ENCODE measurements at places on chromosomes 7 and 10.
A peak's percentile ranks its signal among the peaks of the same experiment; 100 is the strongest.

- no peak for DNase-seq
Observed at GRCh38 chr7:13826752-13827151, 162.7 kb downstream of the ETV1 start.

DNA sequence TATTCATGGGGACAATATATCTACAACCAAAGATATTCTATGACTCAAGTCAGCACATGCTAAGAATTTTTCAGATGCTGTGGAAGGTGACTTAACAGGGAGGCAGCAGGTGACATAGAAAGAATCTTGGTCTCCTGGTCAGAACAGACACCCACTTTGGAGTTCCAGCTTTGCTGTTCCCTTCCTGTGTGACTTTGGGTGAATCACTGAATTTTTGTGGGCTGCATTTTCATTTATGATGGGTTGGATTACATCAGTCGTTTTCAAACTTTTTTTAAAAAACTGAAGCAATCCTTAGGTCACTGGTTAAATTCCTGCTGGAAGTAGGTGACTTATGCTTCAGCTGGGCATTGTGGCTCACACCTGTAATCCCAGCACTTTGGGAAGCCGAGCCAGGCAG is 24.9 kb downstream of the RGR start:
- DNase-seq = no peak

DNA sequence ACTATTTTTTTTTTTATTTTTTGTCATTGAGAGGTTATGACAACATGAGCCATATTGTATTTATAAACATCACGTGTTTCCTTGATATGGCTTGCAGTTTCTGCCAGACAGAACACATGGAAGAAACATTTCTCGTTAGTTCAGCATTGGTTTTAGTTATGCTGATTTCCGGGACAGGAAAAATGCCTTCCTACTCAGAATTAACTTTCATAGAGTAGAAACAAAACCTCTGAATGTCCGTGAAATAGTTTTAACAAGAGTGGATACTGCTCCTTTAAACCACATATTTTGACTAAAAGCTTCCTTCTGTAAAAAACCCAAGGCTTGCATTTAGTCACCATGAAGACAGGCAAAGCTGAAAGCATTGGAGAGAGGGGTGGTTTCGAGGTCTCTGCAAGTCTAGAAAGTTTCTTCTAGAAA is 240.4 kb downstream of the KIAA1217 start:
- DNase-seq = no peak

DNA sequence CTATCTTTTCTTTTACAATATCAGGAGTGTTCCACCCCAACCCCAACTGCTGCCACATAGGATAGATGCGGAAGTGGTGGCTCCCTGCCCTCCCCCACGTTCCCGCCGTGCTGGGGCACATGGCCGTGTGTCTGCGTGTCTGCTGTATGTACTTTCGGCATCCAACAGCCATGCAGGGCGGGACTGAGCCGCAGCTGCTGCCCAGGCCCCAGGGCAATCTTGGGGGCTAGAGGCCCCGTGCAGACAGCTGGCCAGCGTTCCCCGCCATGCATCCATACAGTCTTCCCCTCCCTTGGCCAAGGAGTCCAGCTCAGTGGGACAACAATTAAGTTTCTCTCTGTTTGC is 162.7 kb downstream of the DGKB start:
- DNase-seq = no peak

DNA sequence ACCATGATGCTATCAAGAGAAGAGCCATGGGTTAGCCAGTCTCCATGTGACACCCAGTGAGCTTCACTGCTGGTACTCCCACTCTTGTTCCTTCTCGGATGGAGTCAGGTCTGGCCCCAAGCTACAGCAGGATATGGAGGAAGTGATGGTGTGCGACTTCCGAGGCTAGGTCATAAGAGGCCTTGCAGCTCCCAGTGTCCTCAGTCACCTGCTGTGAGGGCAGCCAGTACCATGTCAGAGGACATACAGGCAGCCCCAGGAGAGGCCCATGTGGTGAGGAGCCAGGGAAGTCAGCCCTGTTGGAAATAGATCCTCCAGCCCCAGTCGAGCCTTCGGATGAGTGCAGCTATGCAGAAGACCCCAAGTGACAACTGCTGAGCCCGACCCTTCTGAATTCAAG is 237.0 kb downstream of the EBF3 start:
- no peak for DNase-seq

DNA sequence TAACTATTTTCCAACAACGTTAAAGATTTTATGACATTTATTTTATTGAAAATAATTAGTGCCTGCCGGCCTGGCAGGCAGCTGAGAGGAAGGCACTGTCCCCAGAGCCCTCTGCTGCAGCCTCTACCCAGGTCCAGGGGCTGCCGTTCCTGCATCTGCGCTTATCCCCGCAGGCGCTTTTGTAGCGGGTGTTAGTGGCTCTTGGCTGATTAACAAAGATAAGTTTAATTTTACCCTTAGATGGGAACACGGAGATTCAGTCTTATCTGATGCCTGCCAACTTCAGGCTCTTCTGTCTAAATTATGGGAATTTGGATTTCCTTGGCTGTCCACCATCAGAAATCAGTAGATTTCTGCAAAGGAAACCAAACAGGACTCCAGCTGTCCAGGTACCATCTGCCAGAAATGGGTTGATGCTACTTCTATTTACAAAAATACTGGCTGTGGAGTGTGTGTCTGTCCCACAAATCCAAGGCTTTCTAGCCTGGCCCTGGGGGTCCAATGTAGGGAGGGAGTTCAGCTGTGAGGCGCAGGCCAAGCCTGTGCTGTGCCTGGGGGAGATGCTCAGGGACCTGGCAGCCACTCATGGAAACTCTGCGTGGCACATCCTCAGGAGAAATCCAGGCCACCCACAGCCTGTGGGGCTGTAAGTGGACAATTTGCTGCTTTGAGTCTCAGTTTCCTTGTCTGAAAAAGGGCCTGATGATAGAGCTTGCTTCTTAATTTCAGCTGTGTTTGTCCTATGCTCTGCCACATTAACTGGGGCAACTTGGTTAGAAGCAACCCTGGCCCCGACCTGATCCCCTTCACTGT is 62.0 kb upstream of the IGFBP3 start:
- DNase-seq = peak; percentile 80

DNA sequence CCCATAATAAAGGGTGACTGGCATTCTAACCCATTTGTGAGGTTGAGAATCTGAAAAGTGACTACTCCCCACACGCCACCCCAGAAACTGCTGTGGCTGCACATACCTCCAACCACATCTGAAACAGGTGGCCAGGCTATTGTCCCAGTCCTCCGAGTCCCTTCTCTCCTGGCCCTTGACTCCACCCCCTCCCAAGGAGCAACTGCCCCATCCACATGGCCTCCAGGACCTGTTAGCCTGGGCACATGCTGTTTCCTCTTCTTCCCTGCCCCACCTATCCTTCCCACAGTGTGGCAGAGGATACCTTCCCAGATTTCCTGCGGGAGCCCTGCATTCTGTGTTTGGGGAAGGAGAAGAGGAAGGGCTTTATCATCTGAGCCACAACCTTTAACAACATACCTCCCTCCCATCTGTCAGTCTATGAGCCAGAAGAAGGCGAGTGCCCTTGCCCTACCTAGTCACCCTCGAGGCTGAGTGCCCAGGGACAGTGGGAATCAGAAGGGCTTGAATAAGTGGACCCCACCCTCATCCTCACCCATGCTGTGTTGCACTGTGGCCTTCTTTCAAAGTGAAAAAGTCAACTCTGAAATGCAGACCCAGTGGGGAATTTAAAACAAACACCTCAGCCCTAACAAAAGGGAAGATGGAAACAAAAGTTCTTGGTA is 11.9 kb downstream of the STEAP1B start:
- no peak for DNase-seq
